HT1080 (cell line): ENCODE measurements at places on chromosomes 3 and 15. TPM values are rescaled to one million over a fixed set of nuclear protein-coding genes. Genes with fewer than 3 reads are reported as not detected.

Gene TNNC1
- 0.13 TPM in 1 of 2 replicates, not detected in the other for total RNA-seq

Gene DAZL
- total RNA-seq = 0.07 TPM in 1 of 2 replicates, not detected in the other

Gene SENP5
- 57.3 and 60.2 TPM in 2 replicates for total RNA-seq

Gene MORC1
- 0.11 TPM in 1 of 2 replicates, not detected in the other for total RNA-seq

Gene CTXN2
- total RNA-seq = not detected in 2 replicates

Gene SHC4
- 1.0 and 2.0 TPM in 2 replicates for total RNA-seq

Gene TMC3
- not detected in 2 replicates for total RNA-seq
